H1 (cell line): ENCODE measurements at places on chromosomes 3 and 15. TPM values are rescaled to one million over a fixed set of nuclear protein-coding genes. Genes with fewer than 3 reads are reported as not detected.

Gene RETNLB
- total RNA-seq, result not detected in 2 replicates

Gene MESP1
- 0.15 TPM in 1 of 2 replicates, not detected in the other for total RNA-seq

Gene TEX9
- total RNA-seq, result 10.8 and 12.3 TPM in 2 replicates

Gene LYZL4
- total RNA-seq, result not detected in 2 replicates

Gene SLC2A2
- not detected in 2 replicates for total RNA-seq

Gene RBPMS2
- 238 and 243 TPM in 2 replicates for total RNA-seq

Gene FGF12
- total RNA-seq, result 13.6 and 16.6 TPM in 2 replicates

GRCh38 chr3:197183582-197183981 is 114.8 kb downstream of the DLG1 start:
- no peak for DNase-seq

- no peak for DNase-seq
Measured at GRCh38 chr15:73573572-73573971, 59.6 kb downstream of the NPTN start.

GRCh38 chr15:90071220-90071807 is 31.0 kb downstream of the IDH2 start:
- no peak for DNase-seq

GRCh38 chr15:40367371-40367685 is 9.3 kb downstream of the DISP2 start:
- DNase-seq, result no peak

GRCh38 chr3:45381168-45381852 is 7.1 kb upstream of the LARS2 start:
- DNase-seq, result no peak

DNA sequence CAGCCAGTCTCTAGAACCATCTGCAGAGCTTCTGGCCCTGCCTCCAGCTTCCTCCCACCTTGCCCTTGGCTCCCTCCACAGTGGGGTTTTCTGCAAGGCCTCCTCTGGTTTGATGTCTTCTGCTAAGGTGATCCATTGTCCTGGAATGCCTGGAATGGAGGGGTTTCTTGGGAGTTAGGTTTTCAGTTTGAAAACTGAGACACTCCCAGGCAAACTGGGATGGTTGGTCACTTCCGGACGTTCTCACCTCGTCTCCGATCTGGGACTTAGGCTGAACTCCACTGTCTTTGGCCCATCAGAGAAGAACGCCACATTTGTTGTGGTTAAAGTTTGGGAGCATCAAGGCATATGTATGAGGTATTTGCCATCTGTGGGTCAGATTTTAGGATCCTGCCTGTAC is 77.4 kb upstream of the KLHL25 start:
- no peak for DNase-seq

GRCh38 chr15:89043031-89044002 is 44.9 kb upstream of the ABHD2 start:
- no peak for DNase-seq

DNA sequence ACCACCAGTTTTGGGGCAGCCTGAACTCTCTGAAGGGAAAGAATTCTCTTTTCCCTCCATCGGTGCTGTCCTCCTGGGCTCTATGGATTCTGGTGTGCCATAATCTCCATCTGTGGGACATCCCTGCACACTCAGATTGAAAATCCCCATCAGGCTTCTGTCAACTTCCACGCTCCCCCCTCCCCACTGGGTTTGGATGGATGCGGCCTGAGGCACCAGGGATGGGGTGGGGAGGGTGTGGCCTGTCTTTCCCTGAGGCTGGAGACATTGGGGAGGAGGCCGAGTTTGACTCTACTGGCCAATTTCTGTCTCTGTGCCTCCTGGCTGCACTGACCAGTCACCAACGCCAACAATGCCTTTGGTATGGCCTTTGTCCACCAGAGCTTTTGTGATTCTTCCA is 16.3 kb upstream of the FBLN2 start:
- DNase-seq, result no peak

- no peak for DNase-seq
Measured at GRCh38 chr3:177904621-177905020, 631.6 kb upstream of the KCNMB2 start.

DNA sequence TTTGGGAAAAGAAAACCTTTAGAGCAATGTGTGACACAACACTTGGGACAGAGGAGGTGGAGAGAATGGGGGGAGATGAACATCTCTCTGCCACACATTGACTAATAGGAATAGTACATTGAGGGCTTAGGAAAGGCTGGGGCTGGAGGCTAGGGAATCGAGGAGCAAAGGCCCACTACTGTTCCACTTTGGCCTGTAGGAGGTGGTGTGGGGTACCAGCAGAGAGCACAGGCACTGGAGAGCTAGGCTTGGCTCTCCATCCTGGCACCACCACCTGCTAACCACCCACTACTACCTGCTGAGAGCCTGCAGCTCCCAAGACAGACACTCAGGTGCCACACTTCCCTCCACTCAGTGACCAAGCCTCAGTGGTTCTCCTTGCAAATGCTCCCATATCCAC is 19.4 kb downstream of the CCDC32 start:
- DNase-seq, result no peak

DNA sequence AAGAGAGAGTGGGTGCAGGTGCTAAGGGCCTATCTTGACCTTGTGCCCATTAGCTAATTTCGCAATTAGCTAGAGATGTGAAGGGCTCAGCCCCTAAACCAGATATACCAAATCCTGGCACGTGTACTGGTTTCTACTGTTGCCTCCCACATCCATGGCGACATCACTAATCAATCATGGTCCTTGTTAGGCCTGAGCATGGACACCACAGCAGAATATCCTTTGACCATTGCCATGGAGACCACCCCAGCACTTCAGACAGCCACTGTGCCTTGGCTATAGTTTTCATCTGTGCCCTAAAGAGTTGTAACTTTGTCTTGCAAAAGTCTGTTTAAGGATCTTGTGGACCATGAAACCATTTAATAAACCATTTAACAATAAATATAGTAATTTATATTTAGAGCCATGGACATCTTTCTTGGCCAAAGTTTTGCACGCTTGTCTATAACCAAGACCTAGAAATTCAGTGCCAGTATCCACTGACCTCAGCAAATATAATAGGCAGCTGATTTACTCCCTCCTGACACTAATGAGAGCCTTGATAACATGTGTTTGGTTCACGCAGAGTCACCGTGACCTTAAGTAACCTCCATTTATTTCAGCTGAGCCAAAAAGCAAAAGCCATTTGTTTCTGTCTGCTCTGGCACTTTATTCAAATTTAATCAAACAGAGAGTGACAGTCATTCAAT is 43.4 kb downstream of the COLQ start:
- no peak for DNase-seq

DNA sequence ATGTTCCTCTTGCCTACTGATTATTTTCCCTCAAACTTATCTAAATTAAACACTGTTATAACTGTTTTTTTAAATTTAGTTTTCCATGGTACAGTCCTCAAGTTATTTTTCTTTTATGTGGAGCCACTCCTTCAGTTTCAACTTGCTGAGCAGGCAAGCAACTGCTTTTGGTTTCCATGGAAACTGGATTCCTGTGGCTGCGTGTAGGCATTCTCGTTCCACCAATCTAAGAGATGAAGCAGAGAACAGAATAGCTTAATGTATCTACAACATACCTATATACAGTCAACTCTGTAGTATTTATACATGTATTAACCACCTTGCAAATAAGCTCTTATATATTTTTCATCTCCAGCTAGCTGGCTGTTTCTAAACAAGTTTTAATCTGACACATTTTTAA is 25.8 kb upstream of the ANXA2 start:
- no peak for DNase-seq

DNA sequence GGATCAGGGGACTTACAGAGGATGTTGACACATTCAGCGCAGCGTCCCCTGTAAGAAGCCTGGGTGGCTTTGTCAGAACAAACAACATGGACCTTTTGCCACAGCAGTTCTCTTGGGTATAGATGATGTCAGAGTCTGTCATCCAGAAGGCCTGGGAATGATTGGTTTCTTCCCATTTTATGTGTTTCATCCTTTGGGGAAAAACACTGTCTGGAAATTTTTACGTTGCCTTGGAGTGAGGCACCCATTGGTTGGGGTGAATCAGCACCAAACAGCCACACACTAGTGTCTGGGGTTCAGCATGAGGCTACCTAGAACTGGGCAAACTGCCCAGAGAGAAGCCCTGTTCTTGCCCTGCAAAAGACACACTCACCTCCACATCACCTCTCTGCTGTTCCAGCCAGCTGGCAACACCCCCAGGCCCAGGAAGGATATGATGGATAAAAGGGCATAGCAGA is 123.0 kb downstream of the FAM43A start:
- DNase-seq, result no peak

- no peak for DNase-seq
Measured at GRCh38 chr3:122921791-122922651, 105.5 kb downstream of the SEMA5B start.

- DNase-seq, result no peak
Measured at GRCh38 chr15:90234096-90234988, at the start of gene GDPGP1. Gene GDPGP1, plus strand, starts transcription at chr15:90234209. Its CDS starts 6,700 bp downstream, at chr15:90240909.

GRCh38 chr15:72196409-72197040 is 1.1 kb downstream of the GRAMD2A start:
- DNase-seq, result no peak

GRCh38 chr3:76497636-76498035 is 542.3 kb upstream of the ROBO2 start:
- DNase-seq, result peak; percentile 69

DNA sequence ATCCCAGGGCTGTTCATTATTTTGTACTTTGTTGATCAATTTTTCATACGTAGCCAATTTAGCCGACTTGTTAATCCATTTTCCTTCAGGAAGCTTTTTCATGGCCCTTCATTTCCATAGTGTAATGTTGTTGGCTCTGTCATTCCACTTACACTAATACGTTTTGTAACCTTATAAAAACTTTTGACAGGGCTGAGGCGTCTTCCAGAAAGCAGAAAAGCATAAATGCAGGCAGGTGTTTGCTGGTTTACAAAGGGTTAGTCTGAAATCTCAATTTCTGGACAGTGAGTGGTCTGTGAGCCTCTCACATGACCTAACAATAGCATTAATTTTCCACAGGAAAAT is 444.0 kb downstream of the OTOL1 start:
- no peak for DNase-seq

DNA sequence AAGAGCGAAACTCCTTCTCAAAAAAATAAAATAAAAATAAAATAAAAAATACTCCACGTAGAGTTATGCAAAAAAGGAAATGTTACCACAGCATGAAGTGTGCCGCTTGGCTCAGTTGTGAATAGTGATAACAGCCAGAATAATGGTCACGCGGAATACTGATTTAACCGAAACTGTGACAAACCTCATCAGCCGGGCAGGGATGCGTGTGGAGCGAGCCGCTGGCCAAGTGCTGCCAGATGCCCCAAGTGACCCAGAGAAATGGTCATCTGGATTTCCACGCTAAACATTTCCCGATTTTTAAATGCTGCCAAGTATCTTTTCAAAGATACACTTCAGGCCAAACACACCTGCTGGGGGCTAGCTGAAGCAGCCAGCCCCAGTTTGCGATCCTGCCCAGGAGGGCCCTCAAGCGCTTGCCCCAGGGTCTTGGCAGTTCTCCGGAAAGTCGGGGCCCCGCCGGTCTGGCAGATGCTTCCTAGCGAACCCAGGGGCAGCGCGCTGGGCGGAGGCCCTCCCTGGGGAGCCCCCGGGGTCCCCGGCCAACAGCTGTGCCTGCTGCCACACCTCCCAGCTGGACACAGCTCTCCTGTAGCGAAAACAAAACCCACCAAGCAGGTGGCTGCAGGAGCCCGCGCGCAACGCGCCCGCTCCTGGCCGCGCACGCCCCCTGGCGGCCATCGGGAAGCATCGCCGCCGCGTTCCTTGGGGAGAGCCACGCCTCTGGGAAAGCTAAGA is 35.1 kb downstream of the CMTM6 start:
- DNase-seq, result no peak

- peak; percentile 88 for DNase-seq
Measured at GRCh38 chr3:50572158-50572557, 2.8 kb downstream of the HEMK1 start.

- DNase-seq, result no peak
Measured at GRCh38 chr15:83102346-83102745, 5.1 kb upstream of the TM6SF1 start.

DNA sequence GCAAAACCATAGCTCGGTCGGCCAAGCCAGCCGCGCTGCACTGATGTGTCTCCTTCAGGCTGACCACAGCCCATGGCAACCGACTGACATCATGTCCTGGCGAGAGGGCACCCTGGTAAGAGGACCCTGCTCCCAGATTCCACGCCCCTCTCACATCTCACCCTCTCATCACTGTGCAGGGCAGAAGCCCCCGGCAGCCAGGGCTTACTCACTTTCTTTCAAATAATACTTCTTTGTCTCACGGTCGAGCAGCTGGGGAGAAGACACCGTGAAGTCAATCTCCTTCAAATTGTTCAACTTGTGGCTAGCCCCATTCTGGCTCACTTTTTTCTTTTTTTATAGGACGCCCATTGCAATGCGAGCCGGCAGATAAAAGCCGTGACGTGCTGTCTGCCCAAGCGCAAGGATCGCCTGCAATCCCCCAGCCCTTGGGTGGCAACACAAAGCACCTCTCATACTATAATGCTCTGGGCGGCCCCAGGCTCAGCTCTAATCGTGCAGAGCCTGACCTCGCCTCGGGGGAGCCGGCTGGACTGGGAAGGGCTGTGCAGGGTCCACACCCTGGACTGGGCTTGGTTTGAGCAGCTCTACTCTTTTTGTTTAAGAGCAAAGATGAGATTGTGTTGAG is 33.6 kb downstream of the VGLL4 start:
- no peak for DNase-seq
